NCI-H345 (cell line): ENCODE measurements at places on chromosomes 1 and 21.

DNA sequence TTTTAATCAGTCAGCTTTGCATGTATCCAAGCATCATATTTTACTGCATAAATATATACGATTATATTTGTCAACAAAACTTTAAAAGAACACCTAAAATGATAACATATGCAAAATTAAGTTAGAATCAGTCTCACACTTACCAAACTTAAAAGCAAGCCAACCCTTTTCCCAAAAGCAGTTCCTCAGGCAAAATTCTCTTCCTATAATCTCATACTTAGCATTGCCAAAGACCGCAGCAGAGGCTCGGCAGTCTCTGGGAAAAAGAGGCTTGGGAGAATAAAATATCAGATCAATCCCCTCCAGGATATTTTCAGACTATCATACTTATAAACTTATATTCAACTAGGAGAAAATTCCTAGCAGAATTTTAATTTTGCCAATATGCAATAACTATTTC lies 93.2 kb upstream of the RGS18 start:
- no peak for DNase-seq

- DNase-seq: no peak
These were observed 12.0 kb downstream of the PPFIA4 start for GRCh38 chr1:203038217-203038741.

- no peak for DNase-seq
These were observed 307.7 kb downstream of the LMO4 start for GRCh38 chr1:87636198-87636892.

DNA sequence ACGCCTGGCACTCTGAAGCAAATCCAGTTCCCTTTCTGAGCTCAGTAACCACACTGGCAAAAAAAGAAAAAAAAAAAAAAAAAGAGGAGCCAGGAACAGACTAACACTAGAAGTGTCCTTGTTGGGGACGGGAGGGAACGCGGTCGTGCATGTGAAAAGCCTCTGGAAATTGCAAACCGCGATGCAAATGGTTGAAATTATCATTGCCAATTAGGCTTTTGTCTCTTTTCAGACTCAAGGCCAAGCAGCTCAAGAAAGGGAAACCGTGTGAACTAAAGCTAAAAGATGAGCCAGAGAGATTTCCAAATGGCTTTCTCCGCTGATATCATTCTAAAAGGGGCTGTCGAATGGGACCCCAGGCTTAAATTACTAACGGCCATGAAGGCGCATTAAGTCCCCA lies 13.5 kb downstream of the TRABD2B start:
- no peak for DNase-seq

- no peak for DNase-seq
These were observed 739.2 kb downstream of the MRPL39 start for GRCh38 chr21:24868117-24868516.

- no peak for DNase-seq
These were observed 20.8 kb upstream of the NR5A2 start for GRCh38 chr1:200006711-200007110.

DNA sequence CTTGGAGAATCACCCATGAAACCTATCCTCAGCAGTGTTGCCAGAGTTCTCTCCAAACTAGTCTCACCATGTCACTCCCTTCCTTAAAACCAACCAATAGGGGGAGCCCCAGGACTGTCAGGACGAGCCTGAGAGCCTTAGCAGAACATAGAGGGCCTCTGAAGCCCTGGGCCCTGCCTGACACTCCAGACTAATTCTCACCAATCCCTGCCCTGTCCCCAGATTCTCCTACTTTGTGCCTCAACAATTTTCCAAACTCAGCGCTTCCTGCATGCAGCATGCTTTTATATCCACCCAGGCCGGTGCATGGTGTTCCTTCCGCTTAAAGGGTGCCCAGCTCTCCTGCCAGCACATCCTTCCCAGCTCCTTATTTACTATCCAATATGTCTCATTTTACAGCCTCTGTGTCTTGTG lies 42.7 kb downstream of the HSD3B1 start:
- peak; percentile 82 for DNase-seq

- DNase-seq: no peak
These were observed 65.2 kb downstream of the LRRC8C start for GRCh38 chr1:89698020-89698560.

DNA sequence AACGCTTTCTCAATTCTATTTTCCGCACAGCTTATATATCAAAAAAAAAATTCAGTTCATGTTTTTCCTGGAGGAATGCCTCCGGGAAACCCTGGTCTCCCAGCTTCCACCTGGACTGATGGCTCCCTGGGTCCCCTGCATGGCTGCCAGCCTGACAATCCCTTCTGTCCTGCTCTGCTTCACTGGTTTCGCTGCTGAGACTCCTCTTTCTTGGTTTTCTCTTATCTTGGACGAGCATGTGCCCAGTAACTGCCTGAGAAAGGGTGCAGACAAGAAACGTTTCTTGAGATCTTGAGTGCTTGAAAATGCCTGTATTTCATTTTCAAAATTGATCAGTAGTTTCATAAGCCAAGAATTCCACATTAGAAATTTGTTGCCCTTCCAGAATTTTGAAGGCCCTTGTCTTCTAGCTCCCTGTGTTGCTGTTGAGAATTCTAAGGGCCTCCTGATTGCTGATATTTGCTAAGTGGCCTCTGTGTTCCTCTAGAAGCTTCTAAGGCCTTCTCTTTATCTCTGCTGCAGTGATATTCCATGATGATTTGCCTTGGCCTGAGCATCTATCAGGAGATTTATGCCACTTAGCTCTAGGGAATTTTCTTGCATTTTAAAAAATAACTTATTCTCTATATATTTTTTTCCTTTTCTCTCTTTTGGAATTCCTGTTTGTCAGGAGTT lies 44.7 kb downstream of the ETS2 start:
- DNase-seq: no peak

- no peak for DNase-seq
These were observed 1538.3 kb downstream of the NCAM2 start for GRCh38 chr21:22536509-22536908.

- no peak for DNase-seq
These were observed 58.1 kb downstream of the PRKCZ start for GRCh38 chr1:2108213-2108876.
